Activated CD4-positive, alpha-beta memory T cell treated with anti-CD3 and anti-CD28 coated beads for 36 hours (primary cell): ENCODE measurements at places on chromosomes 5 and 9. TPM values are rescaled to one million over a fixed set of nuclear protein-coding genes. Genes with fewer than 3 reads are reported as not detected.

DNA sequence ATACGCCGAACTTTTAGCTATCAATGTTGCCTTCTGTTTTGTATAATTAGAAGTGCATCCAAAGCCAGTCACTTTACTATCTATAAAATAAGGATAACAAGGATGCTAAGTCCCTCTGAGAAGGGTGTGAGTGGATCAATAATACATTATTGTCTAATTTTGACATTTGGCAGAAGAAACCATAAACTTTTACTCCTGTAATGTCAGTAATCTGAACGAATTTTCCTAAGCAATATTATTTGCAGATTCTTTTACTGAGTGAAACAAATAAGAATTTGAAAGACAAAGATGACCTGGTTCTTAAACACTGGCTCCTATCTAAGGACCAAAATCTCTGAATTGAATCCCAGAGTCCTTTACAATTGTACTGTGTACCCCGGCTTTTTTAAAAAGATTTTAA is 126.6 kb upstream of the TMEM161B start:
- no peak overlapping the region for H3K4me3 ChIP-seq
- DNase-seq = no peak
- H3K27ac ChIP-seq = no peak overlapping the region
- H3K27me3 ChIP-seq = peaks cover 16% of the 10 kb centered on the region

The CARTPT gene
- not detected for total RNA-seq

- no peak for DNase-seq
- no peak overlapping the region for H3K27ac ChIP-seq
- H3K4me1 ChIP-seq = peaks cover 6% of the 10 kb centered on the region
- H3K4me3 ChIP-seq = no peak overlapping the region
These were observed 20.9 kb downstream of the IPPK start for GRCh38 chr9:92649007-92649406.

The RNF180 gene
- not detected for total RNA-seq

- H3K27me3 ChIP-seq = no peaks in the 10 kb centered on the region
- H3K4me1 ChIP-seq = peaks cover 84% of the 10 kb centered on the region
- no peak overlapping the region for H3K4me3 ChIP-seq
- DNase-seq = no peak
- no peak overlapping the region for H3K27ac ChIP-seq
These were observed 9.4 kb downstream of the G3BP1 start for GRCh38 chr5:151781201-151781600.

The CXCL14 gene
- total RNA-seq = not detected

The ADAMTS6 gene
- 0.45 TPM for total RNA-seq

- H3K27ac ChIP-seq = no peak overlapping the region
- DNase-seq = no peak
- H3K4me1 ChIP-seq = no peaks in the 10 kb centered on the region
- H3K4me3 ChIP-seq = no peak overlapping the region
- H3K27me3 ChIP-seq = peaks cover 13% of the 10 kb centered on the region
These were observed 73.0 kb upstream of the SPOCK1 start for GRCh38 chr5:137572042-137572695.

The GABRA1 gene
- not detected for total RNA-seq

GRCh38 chr9:113454914-113455761 is 8.4 kb upstream of the RGS3 start:
- no peak overlapping the region for H3K4me3 ChIP-seq
- DNase-seq = peak; percentile 25
- H3K36me3 ChIP-seq = no peaks in the 10 kb centered on the region
- peaks cover 4% of the 10 kb centered on the region for H3K4me1 ChIP-seq
- H3K27me3 ChIP-seq = no peaks in the 10 kb centered on the region

The TICAM2 gene
- total RNA-seq = 2.0 TPM

The NXNL2 gene
- not detected for total RNA-seq

DNA sequence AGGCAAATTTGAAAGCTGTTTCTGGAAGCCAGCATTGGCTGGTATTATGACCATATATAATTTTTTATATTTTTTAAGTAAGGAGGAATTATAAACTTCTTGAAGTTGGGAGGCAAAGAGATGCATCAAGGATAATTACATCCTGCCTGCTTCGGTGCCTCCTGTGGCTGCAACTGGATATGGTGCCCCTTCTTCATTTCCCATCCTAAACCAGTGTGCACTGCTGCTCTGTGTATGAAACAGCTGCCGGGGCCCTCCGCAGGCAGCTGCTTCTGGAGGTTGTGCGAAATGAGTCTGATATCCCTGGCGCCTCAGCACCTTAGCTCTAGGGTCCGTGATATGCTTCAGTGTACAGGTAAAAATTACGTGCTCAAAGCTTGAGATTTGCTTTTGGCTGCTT is 304.2 kb downstream of the ENC1 start:
- no peak overlapping the region for H3K27ac ChIP-seq
- H3K4me1 ChIP-seq = no peaks in the 10 kb centered on the region

DNA sequence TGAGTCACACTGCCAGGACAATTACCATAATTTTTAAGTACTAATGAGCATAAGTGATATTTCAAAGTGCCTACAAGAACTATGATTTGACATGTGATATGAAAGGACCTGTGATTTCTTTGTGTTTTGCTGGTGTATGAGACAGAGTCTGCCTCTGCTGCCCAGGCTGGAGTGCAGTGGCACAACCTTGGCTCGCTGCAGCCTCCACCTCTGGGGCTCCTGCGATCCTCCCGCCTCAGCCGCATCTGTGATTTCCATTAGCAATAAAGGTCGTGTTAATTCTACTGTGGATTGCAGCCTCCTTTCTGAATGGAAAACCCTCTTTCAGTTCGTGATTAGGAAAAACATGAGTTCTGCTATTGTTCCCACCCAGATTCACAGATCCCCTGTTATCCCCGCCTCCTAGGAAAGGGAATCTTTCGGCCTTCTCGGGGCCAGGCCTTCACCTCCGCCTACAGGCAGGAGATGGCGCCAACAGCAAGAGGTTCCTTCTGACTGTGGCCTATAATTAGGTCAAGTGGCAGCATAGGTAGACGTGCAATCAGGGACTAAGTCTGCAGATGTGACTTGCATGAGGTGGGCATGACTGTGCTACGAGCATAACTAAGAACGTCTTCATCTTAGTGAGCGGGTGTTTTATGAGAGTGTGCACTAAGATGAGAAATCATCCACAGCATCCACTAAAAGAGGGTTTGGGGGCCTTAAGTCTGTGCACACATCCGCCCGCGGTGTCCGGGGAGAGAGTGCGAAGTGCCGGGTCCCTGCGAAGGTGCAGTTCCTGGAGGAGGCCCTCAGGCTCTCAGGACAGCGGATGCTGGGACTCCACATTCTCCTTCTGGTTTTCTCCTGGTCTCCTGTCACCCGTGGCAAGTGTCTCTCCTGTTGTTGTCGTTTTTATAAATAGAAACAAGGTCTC is 23.1 kb downstream of the TRIM7 start:
- H3K4me1 ChIP-seq = peaks cover 28% of the 10 kb centered on the region
- H3K27me3 ChIP-seq = peaks cover 7% of the 10 kb centered on the region
- no peaks in the 10 kb centered on the region for H3K36me3 ChIP-seq
- no peak overlapping the region for H3K4me3 ChIP-seq
- DNase-seq = peak; percentile 81
- peak overlapping the region; percentile 4 for H3K27ac ChIP-seq

DNA sequence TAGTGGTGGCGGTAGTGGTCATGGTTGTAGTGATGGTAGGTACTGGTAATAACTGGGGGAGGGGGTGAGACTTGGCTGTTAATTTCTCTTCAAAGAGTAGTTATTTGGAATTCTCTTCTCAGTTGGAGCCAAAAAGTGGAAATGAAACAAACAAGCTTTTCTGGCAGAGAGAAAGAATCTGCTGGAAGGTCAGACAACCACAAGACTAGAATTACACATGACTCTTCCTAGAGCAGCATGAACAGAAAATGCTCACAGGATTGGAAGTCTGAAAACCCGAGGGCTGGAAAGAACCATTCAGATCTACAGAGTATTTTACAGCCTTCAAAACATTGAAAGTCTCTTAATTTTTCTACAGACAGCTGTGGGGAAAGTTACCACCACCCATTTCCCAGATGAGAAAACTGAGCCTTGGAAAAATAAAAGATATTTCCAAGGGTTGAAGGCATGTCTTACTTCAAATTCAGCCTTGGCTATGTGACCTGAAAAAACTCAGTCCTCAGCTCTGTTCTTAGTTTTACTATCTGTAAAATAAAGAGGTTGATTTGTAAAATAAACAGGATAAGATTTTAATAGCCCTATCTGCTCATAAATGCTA is 42.9 kb upstream of the TRIM32 start:
- no peak for DNase-seq
- H3K4me3 ChIP-seq = no peak overlapping the region
- peaks cover 3% of the 10 kb centered on the region for H3K36me3 ChIP-seq
- H3K27ac ChIP-seq = no peak overlapping the region

DNA sequence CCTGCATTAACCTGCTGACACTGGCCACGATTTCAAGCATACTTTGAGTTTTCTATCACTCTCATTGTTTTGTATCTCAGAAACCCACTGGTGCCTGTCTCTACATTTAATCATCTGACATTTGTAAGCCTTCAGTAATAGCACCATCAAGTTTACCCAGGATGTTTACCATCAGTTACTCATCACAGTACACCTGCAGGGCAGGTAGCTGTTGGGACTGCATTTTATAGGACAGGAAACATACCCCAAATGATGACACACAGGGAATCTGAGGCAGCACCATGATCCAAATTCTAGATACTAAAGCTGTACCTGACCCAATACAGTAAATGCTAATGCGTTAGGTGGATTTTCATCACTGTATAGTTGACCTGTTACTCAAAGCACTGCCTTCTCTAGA is 114.2 kb downstream of the FEM1C start:
- H3K4me1 ChIP-seq = no peaks in the 10 kb centered on the region
- no peaks in the 10 kb centered on the region for H3K36me3 ChIP-seq
- H3K27me3 ChIP-seq = peaks cover 14% of the 10 kb centered on the region
- H3K27ac ChIP-seq = no peak overlapping the region
- DNase-seq = no peak

The SPINK1 gene
- not detected for total RNA-seq

DNA sequence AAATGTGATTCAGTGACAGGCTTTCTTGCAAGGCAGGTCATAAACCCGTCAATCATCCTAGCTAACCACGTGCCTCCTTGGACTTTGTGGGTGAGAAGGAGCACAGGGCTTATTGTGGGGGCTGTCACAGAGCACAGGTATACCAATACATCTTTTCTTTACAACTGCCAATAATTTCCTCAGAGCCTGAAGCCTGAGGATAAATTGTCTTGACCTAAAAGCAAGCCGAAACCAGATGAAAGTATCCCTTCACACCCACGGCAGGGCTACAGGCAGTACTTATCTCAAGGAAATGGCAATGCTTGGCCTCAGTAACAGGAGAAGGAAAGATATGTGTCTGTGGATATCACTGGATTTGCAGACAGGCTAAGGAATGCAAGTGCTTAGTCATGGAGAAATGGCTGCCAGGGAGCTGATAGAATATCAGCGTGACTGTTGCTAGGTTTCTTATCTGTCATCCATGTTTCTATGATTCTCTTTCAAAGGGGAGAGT is 90.3 kb upstream of the ZNF366 start:
- no peaks in the 10 kb centered on the region for H3K36me3 ChIP-seq
- no peaks in the 10 kb centered on the region for H3K4me1 ChIP-seq
- DNase-seq = no peak
- no peak overlapping the region for H3K27ac ChIP-seq

DNA sequence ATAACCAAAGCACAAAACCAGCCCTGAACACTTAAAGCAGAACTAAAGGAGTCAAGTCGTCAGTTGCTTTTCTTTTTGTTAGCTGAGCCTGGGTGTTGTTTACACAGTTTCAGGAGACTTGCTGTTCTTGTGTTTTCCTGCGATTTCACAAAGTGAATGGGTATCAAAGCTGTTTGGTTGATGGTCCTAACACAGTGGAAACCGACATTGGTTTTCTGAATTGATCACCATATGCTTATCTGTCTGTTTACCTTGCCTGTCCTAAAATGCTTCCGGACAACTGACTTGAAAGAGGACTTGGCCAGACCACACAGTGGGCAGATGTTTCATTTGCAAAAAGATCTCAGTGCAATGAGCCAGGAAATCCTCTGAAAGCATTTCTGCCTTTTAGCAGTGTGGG is 676.4 kb downstream of the PRELID2 start:
- H3K36me3 ChIP-seq = no peaks in the 10 kb centered on the region
- no peak overlapping the region for H3K4me3 ChIP-seq
- no peaks in the 10 kb centered on the region for H3K27me3 ChIP-seq

- no peak overlapping the region for H3K4me3 ChIP-seq
- peaks cover 1% of the 10 kb centered on the region for H3K36me3 ChIP-seq
- H3K27ac ChIP-seq = no peak overlapping the region
- no peaks in the 10 kb centered on the region for H3K27me3 ChIP-seq
- no peak for DNase-seq
These were observed 160.7 kb downstream of the TMEM38B start for GRCh38 chr9:105854783-105855724.

- H3K27me3 ChIP-seq = peaks cover 11% of the 10 kb centered on the region
- no peak overlapping the region for H3K27ac ChIP-seq
These were observed 65.1 kb upstream of the IL33 start for GRCh38 chr9:6150483-6150882.

The CSF1R gene
- total RNA-seq = 0.41 TPM

The CCDC171 gene
- total RNA-seq = 2.7 TPM

DNA sequence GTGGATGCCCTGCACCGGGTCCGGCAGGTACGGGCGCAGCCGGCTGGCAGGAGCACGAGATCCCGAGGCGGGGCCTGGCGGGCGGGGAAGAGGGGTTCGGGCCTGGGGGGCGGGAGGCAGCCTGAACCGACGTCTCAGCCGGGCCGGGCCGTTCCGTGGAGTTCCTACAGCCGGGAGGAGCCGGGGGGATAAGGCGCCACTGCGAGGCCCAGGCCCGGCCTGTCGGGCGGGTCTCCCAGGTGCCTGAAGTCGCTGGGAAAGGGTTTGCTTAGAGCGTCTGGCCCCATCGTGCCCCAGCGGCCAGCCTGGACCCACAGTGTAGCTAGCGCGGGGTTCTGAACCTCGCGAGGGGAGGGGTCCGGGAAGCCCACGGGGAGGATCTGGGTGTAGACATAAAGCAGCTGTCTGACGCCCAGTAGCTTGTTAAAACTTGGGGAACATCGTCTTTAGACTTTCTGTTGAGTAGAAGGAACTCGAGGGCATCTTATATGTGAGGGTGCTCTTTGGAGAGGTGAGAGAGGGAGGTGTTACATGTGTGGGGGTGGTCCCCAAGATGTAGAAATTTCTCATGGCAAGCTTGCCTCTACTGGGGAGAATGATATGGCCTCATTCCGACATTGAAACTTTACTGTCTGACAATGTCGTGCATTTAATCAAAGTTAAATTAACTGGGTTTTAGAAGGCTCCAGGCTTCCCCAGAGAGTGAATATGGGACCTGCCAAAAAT is 524 bp downstream of the FUBP3 start:
- H3K4me1 ChIP-seq = peaks cover 40% of the 10 kb centered on the region
- H3K4me3 ChIP-seq = peak overlapping the region; percentile 85
- H3K27me3 ChIP-seq = no peaks in the 10 kb centered on the region
- DNase-seq = no peak
- H3K36me3 ChIP-seq = peaks cover 2% of the 10 kb centered on the region

DNA sequence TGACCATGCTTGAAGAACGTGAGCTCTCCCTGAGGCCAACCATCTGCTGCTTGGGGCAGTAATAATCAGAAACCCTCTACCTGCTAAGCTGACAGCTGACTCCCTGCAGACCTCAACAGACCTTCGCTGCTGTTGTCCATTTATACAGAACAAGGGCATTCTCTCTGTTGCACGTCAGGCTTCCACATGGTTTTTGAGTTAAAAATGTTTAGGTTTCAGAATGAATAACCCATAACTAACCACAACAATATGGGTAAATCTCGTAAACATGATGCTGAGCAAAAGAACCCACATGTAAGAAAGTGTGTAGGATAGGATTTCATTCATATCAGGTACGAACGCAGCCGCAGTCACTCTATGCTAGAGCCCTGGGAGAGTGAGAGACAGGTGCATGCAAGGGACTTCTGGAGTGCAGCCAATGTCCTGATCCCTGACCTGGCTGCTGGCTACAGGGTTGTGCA is 348.5 kb downstream of the MED10 start:
- no peaks in the 10 kb centered on the region for H3K36me3 ChIP-seq
- H3K4me1 ChIP-seq = no peaks in the 10 kb centered on the region
- DNase-seq = no peak
- no peak overlapping the region for H3K4me3 ChIP-seq
- no peak overlapping the region for H3K27ac ChIP-seq

The RMND5B gene
- total RNA-seq = 34.9 TPM

The ACOT12 gene
- total RNA-seq = not detected
